Activated CD8-positive, alpha-beta memory T cell treated with anti-CD3 and anti-CD28 coated beads for 36 hours (primary cell): ENCODE measurements at places on chromosomes 3 and 15. TPM values are rescaled to one million over a fixed set of nuclear protein-coding genes. Genes with fewer than 3 reads are reported as not detected.

Gene SPINK8
- not detected for total RNA-seq

Gene LTK
- total RNA-seq: 0.11 TPM

Gene DAZL
- total RNA-seq: 0.08 TPM

Gene ROPN1
- not detected for total RNA-seq

Gene PCBP4
- 10.4 TPM for total RNA-seq

Gene STAC
- total RNA-seq: not detected

Gene REC114
- total RNA-seq: not detected

Gene GPR176
- total RNA-seq: 0.06 TPM

Gene DOCK3
- 2.5 TPM for total RNA-seq

Gene PLEKHO2
- total RNA-seq: 13.9 TPM

Gene ZNF774
- 1.0 TPM for total RNA-seq

Gene CHRFAM7A
- total RNA-seq: not detected

Gene RAB6B
- total RNA-seq: 0.42 TPM

Gene ALPK3
- 0.08 TPM for total RNA-seq

Gene BCHE
- not detected for total RNA-seq

Gene ARPP21
- total RNA-seq: not detected

Gene RBP2
- total RNA-seq: not detected

Gene TUSC7
- not detected for total RNA-seq

Gene PP2D1
- total RNA-seq: not detected

Gene ALS2CL
- total RNA-seq: 0.69 TPM

Gene EAF2
- 11.2 TPM for total RNA-seq

Gene TMEM207
- total RNA-seq: not detected

Gene GRAMD2A
- total RNA-seq: not detected

Gene MGLL
- 4.9 TPM for total RNA-seq

Gene RARRES1
- not detected for total RNA-seq

Gene RLBP1
- not detected for total RNA-seq

Gene MYZAP
- total RNA-seq: not detected

Gene SI
- total RNA-seq: not detected

Gene DGKG
- 0.42 TPM for total RNA-seq

Gene TRIM59
- 33.0 TPM for total RNA-seq

Gene BTD
- 3.6 TPM for total RNA-seq

Gene OR5K2
- total RNA-seq: not detected

Gene QARS1
- total RNA-seq: 242 TPM

Gene C3orf20
- total RNA-seq: 0.08 TPM

Gene NEO1
- total RNA-seq: 5.4 TPM

Gene C3orf33
- total RNA-seq: 2.0 TPM

Gene THRB
- total RNA-seq: not detected

Gene ITIH1
- total RNA-seq: not detected

Gene PLA2G4D
- total RNA-seq: not detected

Gene VIPR1
- 2.8 TPM for total RNA-seq

Gene LRTM1
- total RNA-seq: not detected

Gene FBXW12
- total RNA-seq: not detected
